Fibroblast of skin of left quadriceps (primary cell): ENCODE measurements at places on chromosomes 16 and 17.

- no peak for DNase-seq
Observed at GRCh38 chr17:28407130-28407973, 1.3 kb upstream of the SLC46A1 start.

- no peak for DNase-seq
Observed at GRCh38 chr17:37110746-37111145, 162.0 kb downstream of the AATF start.

DNA sequence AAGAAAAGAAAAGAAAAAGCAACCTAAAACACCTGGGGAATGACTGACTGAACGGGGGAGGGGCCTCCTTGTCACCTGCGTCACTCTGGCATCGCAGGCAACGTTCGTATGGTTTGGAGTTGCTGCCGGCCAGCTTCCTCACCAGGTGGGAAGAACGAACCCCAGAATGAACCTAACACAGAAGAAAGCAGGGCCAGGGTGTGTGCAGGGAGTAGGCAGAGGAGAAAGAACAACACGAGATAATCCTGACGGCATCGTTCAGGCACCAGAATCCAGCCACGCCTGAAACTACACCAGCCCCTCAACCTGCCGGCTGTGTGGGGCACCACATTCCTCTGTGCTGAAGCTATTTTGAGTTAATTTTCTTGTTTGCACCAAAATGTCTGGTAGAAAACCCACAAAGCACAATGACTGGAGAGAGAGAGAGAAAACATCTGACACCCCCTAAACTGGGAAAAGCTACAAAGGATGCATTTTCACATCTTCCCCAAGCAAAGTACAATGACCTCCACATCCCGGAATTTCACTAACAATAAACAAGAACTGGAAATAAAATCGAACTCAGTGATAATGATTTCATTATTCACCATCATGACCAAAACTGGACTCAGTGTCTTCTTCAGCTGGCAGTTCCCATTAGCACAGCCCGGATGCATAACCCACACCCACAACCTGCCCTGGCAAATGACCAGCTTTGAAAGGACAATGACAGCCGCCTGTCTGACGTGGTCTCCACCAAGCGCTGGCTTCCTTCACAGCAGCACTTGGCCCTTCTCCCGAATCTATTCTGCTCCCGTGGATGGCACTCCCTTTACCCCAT, 23.6 kb downstream of the RAB40B start:
- DNase-seq: no peak

DNA sequence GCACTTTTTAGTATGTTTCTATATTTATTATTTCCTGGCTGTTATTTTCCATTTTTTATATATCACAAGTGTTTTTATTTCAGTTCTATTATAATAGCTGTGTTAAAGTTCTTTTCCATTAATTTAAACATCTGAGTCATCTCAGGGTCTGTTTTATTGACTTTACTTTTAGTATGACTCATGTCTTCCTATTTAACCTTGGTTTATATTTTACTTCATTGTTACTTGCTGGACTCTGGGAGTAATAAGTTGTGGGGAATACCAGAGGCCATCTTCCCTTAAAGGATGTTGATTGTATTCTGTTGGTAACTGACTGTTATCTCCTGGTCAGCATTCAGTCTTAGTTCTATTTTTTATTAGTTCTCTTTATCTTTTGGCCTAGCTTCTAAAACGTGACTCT, 1508.2 kb downstream of the CDH11 start:
- DNase-seq: no peak

DNA sequence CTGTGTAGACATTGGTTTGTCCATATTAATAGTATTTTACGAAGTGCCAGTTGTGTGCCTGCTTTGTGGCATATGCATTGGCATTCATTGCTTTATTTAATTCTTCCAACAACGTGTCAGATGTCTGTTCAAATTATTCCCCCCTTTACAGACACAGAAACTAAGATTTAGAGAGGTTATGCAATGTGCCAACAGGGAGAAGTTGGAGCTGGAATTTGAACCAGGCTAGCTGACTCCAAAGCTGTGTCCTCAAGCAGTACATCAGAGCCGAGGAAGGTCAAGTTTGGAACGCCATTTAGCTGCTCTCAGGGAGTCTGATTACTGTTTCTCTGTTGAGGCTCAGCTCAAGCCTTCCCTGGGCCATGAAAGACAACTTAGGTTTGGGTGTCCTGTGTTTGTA, 232.3 kb downstream of the WWOX start:
- DNase-seq: no peak

- no peak for DNase-seq
Observed at GRCh38 chr16:50445621-50446555, 77.1 kb upstream of the BRD7 start.
